ENCODE measurements at places on chromosomes 4 and X.

DNA sequence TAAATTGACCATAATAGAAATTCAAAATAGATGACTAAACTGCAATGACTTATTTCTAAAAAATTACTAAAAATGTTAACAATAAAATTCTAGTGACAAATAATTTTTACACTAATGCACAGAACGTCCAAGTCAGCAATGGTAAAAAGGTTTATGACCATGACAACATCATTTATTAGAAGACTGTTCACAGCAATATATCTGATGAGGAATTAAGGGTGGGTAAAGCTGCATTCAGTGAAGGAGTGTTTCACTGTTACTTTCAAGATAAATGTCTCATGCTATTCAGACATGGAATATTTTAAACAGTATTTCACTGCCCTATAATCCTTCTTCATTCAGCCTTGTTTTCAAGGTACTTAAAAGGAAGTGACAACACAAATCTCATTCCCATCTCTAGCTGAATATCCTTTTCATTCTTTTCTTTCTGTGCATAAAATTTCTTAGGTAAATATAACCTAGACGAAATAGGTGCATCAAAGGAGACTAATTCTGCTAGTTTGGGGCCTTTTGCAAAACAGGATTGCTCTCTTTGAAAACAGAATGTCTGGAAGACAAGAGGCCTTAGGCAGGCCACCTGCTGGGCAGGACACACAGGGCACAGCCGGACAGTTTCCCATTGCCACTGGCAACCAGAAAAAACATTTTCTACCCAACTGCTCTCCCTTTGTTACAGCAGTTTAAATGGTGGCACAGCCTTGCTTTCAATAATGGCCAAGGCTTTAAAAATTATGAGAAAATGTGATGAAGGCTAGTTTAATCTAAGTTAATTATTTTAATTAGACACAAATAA, 600.3 kb downstream of the SPRY1 start:
- DNase-seq, result no peak

- DNase-seq, result no peak
These were observed 100.3 kb downstream of the SORBS2 start for GRCh38 chr4:185711726-185712125.

- DNase-seq, result no peak
These were observed 10.4 kb downstream of the TMSB4X start for GRCh38 chrX:12985331-12985730.

DNA sequence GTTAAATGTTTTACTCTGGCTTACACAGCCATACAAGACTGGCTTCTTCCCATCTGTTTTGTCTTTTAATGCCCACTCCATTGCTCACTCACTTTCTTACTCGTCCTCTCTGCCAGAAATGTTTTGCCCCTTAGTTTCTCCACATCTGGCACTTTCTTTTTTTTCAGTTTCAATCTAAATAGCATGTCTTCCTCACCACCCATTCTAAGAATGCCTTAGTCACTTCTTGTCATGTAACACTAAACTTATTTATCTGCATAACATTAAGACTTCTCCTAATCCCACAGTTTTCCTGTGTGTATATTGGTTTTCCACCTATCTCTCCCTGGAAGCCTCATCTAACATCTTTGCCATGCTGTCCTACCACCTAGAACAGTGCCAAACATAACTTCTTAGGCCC, 119.3 kb downstream of the ADAMTS3 start:
- no peak for DNase-seq

GRCh38 chr4:128727658-128728057, 81.8 kb upstream of the JADE1 start:
- DNase-seq, result no peak

- DNase-seq, result no peak
These were observed 201.6 kb downstream of the ADGRL3 start for GRCh38 chr4:61401771-61402170.

DNA sequence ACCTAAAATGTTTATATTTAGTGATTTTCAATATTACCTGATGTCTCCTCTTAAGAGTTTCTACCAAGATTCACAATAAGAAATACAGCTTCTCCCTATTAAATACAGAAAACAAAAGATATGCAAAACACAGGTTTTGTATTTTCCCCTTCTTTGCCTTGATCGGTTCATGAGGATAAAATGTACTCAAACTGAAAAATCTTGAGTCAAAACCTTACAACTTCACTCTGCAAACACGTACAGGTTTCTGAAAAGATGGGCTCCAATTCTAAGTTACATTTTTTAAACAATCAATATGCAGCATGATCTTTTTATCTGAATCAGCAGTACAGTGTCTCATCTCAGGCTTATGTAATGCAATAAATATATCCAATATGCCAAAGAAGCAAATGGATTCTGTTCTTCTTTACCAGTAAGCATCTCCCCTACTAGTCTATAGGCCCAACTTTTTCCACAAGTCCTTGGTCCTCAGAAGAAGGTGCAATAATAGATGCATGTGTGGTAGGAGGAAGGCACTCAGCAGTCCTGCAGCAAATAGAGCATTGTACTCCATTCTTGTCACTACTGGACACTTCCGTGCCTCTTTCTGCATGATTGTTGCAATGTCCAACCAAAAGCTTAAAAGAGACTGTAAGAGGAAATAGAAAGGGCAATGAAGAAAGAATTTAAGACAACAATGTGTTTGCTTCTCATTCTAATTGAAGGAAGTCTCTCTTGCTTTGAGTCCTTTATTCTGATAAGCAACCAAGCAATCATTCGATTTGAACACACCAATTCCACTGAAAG, 3.2 kb downstream of the MAPK10 start:
- DNase-seq, result no peak

GRCh38 chrX:57232658-57233360, 53.7 kb upstream of the FAAH2 start:
- no peak for DNase-seq

GRCh38 chrX:46610070-46610658, 36.6 kb downstream of the CHST7 start:
- no peak for DNase-seq

GRCh38 chrX:95885074-95885473, 799.6 kb upstream of the DIAPH2 start:
- DNase-seq, result no peak

- DNase-seq, result no peak
These were observed 2.8 kb downstream of the PSAPL1 start for GRCh38 chr4:7431696-7432530.

DNA sequence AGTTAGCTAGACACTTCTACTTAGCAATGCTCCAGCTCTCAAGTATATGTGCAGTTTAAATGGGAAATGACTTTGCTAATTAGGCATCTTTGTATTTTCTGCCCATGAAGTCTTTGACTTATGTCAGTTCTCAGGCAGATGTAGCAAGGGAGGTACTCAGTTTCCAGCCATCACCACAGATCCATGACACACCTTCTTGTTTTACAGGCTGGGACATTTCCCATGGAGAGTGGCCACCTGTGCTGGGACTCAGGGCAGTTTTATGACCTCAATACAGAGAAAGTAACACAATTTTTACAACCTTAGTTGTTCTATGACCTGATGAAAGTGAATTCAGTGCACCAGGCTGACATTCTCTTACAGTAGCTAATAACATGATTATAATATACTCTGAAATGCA, 280.7 kb upstream of the GK2 start:
- DNase-seq, result no peak

- DNase-seq, result no peak
These were observed 53.5 kb upstream of the NPFFR2 start for GRCh38 chr4:71978210-71978835.

DNA sequence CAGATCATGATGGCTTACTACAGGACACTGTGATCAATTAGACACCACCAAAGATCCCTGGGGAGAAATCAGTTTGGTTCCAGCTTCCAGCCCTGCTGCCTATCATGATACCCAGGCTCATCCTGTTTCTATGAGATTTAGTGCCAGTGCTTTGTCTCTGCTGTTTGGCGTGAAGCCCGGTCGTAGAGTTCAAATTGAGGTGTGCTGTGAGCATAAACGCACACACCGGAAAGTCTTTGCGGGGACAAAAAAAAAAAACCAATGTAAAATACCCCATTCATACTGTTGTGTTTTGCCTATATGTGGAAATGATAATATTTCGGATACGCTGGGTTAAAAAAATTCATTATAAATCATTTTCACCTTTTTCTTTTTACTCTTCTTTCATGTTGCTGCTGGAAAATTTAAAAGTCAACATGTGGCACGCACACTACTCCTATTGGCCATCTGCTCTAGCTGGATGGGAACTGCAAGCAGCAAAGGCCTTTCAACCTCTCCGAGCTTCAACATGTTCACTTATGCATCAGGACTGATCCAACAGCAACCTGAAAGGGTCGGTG, 607 bp upstream of the DKC1 start:
- no peak for DNase-seq

GRCh38 chrX:134482371-134482770, 22.4 kb downstream of the HPRT1 start:
- no peak for DNase-seq

GRCh38 chr4:140595065-140595464, 26.3 kb upstream of the UCP1 start:
- no peak for DNase-seq

GRCh38 chr4:181608181-181608580, 635.0 kb upstream of the TENM3 start:
- DNase-seq, result no peak

DNA sequence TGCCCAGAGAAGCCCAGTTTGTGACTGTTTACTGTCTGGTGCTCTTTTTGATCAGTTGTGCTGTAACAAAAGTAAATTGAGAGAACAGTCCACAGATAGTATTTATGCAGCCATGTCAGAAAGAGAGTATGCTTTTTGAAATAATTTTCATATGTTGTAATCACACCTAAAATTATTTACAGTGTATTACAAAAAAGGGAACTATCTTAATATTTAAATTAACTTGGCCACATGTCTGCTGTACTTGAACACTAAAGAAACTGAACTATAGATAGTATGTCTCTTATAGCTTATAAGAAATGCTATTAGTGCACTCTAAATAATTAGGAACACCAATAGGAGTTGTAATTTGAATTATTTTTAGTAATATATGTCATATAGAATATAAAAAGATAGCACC, 30.2 kb downstream of the KIAA0232 start:
- DNase-seq, result no peak

DNA sequence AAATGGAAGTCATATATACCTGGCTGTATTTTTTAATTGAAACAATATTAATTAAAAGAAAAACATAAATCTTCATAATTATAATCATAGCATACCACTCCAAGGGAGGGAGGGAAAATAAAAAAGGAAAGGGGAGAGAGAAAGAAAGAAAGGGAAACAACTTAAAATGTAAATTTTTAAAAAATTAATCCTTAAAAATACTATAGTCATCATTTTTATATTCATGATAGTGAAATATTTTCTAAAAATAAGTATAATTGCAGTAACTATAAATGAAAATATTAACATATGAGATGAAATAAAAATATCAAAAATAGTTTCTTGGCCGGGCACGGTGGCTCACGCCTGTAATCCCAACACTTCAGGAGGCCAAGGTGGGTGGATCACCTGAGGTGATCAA, 59.2 kb downstream of the DDX60L start:
- DNase-seq, result no peak

DNA sequence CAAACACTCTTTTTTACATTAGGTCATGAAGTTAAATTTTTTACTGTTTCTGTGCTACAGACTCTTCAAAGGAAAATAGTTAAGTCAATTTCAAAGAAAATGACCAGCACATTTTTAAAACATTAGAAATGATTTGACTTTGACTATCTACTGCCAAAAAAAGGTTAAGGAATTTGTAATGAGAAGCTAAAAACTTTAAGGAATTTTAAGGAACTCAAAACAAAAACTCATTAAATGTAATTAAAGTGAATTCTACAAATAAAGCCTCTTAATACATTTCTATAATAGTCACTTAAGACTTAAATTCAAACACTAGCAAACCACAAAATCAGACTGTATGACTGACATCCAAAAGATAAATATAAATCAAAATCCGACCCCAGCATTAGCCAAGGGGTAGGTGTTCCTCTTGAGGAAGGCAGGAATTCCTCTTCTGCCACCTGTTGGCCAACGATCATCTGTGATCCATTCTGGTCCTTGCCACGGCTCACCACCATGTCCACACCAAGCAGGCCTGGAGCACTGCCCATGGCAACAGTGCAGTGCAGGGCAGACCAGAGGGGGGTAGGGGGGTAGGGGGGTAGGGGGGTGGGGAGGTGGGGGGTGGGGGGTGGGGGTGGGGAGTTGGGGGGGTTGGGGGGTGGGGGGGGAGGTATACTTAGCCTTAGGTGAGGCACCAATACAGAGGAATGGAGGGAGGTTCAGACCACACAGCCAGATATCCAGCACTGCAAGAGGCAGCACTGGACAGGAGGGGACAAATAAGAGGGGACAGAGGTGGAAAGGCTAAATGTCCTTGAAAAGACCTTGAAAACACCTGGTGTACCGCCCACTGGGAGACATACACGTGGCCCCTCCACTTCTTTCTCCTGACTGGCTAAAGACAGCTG, 287.4 kb downstream of the CHIC1 start:
- no peak for DNase-seq

GRCh38 chrX:14670819-14671218, 141.5 kb downstream of the GLRA2 start:
- DNase-seq, result no peak

- DNase-seq, result no peak
These were observed 93.5 kb upstream of the TRIM2 start for GRCh38 chr4:153110739-153111138.

GRCh38 chr4:73922317-73922716, 53.1 kb downstream of the CXCL1 start:
- no peak for DNase-seq

GRCh38 chr4:119299260-119299671, 22.7 kb downstream of the FABP2 start:
- DNase-seq, result no peak

GRCh38 chr4:2389691-2390090, 28.8 kb downstream of the ZFYVE28 start:
- DNase-seq, result no peak

GRCh38 chr4:121692261-121692660, 4.5 kb downstream of the ANXA5 start:
- no peak for DNase-seq

GRCh38 chr4:16868674-16869073, 29.8 kb downstream of the LDB2 start:
- no peak for DNase-seq

DNA sequence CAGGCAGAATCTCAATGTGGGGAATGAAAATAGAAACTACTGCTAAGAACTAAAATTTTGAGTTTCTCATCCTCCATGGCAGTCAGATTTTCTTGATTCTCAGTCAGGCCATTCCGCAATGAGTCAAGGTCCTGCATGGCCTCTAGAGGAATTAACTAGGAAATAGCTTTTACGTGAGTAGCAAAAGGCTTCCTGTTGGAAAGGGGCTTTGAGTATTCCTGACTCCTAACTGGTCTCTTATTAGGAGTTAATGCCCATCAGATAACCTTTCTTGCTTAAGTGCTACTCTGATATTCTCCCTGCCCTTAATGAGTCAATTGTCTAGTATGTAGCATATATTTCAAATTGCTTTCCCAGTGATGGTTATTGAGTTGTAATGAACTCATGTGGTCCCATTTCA, 65.7 kb upstream of the ARHGAP24 start:
- no peak for DNase-seq

- no peak for DNase-seq
These were observed 111.6 kb upstream of the CXCL13 start for GRCh38 chr4:77493829-77494551.

GRCh38 chrX:19446397-19446796, 68.9 kb downstream of the MAP3K15 start:
- no peak for DNase-seq

All from activated T-cell treated with anti-CD3 and anti-CD28 coated beads for 1 hour (primary cell).